ENCODE measurements at places on chromosomes 16 and 17.

- no peak for DNase-seq
These were observed 2.9 kb downstream of the CCDC42 start for GRCh38 chr17:8741771-8742170.

DNA sequence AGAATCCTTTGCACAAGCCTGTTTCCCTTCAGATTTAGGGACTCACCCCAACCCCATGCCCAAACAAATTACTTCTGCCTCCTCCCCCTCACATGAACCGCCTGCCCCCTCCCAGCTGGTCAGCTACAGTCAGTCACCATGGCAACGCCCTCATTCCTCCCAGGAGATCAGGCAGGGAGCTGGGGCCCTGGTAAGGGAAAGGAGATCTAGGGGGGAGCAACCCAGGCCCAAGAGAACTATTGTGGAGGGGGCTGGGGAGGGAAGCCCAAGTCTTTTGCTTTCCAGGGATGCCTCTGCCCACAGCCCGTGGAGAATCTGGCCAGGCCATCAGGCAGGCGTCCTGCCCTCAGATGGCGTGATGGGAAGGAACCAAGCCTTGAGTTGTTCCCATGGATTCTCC lies 2.8 kb downstream of the FAM171A2 start:
- DNase-seq = no peak

GRCh38 chr16:79154086-79154485 lies 446.5 kb downstream of the MAF start:
- no peak for DNase-seq

GRCh38 chr17:5798094-5798493 lies 213.8 kb upstream of the NLRP1 start:
- no peak for DNase-seq

DNA sequence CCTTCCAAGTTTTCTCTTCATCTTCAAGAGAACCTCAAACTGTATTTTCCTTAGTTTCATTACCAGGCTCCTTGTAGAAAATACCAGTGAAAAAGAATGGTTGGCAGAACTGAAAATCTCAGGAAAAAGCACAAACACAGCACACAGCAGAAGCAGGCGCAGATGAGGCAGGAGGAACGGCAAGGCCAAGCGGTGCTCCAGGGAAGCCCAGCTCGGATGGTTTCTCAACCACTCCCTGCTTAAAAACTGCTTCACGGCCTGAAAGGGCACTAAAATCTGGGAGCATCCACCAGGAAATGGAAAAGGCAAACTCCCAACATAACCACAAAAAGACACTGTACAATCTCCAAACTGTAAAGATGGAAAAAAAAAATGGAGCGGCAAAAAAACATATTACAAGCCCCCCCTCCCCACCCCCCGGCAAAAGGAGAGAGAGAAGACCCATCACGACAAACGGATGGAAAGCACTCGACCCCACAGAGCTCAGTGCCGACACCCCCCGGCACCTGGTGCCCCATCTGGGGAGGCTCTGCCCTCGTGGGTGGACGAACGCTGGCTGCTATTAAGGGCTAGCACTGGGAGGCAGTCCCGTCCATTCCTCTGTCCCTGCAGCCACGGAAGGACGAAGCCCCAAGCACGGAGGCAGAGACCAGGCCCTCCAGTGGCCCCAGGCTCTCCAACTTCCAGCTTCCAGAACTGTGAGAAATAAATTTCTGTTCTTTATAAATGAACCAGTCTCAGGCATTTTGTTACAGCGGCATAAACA lies 127.5 kb downstream of the ZNF778 start:
- no peak for DNase-seq

GRCh38 chr16:68909099-68909733 lies 65.9 kb downstream of the TANGO6 start:
- DNase-seq = no peak

GRCh38 chr16:82523815-82524214 lies 103.0 kb upstream of the CDH13 start:
- DNase-seq = no peak

DNA sequence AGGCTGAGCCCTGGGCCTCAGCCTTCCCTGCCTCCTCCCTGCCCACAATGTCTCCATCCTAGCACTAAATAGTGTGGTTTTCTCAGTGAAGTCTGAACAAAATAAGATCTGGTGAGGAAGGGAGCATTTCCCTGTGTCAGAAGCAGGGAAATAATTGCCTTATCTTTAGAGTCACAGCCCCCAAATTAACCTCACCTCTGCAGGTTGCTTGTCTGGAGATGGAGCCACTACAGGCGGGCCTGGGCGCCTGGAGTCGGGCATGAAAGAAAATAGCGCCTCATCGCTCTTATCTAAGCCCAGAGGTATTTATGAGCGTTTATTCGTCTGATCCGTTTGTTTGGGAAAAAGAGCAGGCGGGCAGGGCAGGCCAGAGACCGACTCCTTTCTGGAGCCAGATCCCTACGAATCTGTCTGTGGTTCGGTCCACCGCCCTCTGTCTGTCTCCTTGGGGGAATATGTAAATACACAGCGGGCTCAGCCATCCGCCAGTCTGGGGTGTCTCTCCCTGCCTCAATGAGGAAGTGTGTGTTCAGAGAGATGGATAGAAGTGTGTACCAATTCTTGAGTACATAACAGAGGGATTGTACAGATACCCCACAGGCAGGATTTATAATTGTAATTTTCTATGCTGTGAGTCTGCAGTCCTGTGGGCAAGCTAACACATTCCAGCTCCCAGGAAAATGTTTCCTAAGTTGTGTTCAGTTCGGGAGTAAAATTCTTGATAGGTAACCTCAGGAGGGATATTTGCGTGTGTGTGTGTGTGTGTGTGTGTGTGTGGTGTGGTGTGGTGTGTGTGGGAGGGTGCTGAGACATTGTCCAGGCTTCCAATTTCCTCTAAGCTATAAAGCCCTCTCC lies 4.3 kb downstream of the HOXB6 start:
- no peak for DNase-seq

DNA sequence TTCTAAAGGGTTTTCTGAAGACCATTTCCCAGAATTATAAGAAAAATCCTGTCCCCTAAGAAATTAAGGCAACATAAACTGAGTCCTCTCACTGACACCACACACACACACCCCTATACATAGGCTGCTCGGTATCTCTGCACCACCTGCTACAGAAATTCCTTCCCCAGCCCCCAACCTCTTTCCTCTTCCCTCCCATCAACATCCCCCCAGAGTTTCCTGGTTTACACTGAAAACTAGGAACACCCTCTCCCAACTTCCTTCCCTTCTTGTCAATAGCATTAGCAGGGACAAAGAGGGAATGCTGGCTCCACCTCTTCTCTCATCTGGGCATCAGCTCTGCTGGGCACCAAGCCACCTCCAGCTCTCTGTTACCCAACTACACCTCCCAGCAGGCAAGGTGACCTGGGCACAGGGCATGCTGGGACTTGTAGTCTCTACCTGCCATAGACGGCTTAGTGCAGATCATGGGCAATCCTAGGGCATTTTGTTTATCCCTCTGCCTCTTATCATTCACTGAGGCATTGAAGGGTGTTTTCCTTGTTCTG lies 15.7 kb downstream of the CAVIN1 start:
- DNase-seq = no peak

DNA sequence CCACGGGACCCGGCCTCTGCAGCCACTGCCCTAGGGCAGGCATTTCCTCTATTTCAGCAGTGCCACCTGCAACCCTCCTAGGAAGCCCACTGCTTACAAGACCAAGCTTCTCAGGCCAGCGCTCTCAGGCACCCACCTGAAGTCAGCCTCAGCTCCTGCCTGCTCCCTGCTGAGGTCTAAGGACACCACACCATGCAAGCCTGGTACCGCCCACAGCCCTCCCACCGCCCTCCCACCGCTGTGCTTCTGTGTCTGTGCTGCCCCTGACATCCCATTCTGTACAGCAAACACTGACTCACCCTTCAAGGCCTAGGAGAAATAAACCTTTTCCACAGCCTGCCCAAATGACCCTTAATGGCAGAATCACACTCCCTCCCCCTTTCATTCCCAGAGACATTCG lies 6.3 kb downstream of the CLUH start:
- DNase-seq = no peak

DNA sequence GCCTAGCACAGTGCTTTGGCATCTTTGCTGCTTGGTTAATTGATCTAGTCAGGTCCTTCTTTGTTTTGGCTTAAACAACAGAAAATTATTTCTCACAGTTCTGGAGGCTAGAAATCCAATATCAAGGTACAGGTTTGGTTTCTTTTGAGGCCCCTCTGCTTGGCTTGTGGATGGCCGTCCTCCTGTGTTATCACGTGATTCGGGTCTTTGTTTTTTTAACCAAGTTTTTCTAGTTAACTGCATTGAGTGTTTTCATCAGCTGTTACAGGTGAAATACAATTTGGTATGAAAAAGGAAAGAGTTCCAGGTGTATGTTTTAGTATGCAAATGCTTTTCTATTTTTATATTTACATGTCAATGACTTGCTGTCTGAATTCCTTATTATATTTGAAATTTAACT lies 2.8 kb downstream of the NLK start:
- DNase-seq = no peak

GRCh38 chr17:6910987-6911603 lies 79.6 kb upstream of the TEKT1 start:
- no peak for DNase-seq

DNA sequence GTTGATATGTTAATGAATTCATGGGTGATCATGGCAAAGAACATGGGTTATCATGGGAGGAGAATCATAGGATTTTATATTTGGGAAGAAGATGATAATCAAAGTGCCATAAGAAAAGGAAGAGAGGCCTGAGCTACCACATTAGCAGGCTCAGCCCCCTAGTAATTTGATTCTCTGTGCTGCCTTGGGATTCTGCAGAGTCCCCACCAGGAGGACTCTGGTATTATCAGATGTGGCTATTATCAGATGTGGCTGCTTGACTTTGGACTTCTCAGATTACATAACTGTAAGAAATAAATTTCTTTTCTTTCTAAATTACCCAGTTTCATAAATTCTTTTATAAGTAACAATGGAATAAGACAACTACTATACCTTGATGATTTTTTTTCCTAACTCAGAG lies 137.6 kb downstream of the ITFG1 start:
- DNase-seq = no peak

GRCh38 chr16:52254746-52255145 lies 292.2 kb downstream of the TOX3 start:
- no peak for DNase-seq

GRCh38 chr17:2238432-2239169 lies 65.0 kb downstream of the SMG6 start:
- DNase-seq = no peak

GRCh38 chr17:35577830-35578196 lies 558 bp downstream of the PEX12 start:
- no peak for DNase-seq

DNA sequence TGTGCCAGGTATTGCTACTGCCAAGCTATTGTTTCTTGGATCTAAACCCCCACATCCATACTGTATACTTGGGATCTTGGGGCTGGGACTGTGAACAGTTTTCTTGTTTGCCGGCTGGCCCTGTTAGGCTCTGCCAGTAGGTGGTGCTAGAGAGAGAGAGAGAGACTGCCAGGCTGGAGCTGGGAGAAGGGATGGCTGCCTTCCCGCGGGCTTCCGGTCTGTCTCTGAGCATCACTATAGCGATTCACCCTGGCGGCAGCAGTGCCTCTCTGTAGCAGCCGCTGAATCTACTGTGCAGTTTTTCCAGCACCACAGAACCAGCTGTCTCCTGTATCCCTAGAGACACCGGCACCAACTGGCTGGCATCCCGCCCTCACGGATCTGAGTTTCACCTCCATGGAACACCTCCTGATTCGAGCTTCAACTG lies 201.2 kb downstream of the UTP18 start:
- no peak for DNase-seq

DNA sequence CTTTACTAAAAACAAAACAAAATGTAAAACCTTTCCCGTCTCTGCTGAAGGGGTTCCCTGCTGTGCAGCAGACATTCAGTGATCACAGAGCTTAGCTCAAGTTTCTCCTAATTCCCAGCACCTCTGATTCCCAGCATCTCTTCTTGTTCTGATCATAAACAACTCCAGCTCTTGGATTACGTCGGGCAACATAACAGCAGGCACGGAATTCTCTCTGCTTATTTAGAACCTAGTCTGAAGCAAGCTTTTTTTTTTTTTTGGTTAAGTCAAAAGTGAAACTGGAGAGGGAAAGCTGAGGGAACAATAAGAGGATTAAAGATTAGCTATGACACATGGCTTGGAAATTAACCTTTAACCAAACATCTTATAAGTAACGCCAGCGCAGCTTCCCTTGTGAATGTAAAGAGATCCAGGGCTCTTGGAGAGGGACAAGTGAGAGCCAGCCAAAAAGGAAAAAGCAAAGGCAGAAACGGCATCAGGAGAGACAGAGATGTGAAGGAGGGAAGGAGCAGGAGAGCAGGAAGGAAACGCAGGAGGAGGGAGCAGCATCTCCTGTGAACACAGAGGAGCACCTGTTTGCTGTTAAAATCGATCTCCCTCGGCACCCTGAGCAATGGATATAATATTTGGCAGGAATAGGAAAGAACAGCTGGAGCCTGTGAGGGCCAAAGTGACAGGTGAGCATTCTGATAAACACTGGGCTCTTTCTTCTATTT lies at the start of gene BCO1:
Gene BCO1, plus strand, starts transcription at position 394 of the 716 bp plus-strand sequence. Its CDS starts 220 bp downstream, at position 614.
- no peak for DNase-seq

DNA sequence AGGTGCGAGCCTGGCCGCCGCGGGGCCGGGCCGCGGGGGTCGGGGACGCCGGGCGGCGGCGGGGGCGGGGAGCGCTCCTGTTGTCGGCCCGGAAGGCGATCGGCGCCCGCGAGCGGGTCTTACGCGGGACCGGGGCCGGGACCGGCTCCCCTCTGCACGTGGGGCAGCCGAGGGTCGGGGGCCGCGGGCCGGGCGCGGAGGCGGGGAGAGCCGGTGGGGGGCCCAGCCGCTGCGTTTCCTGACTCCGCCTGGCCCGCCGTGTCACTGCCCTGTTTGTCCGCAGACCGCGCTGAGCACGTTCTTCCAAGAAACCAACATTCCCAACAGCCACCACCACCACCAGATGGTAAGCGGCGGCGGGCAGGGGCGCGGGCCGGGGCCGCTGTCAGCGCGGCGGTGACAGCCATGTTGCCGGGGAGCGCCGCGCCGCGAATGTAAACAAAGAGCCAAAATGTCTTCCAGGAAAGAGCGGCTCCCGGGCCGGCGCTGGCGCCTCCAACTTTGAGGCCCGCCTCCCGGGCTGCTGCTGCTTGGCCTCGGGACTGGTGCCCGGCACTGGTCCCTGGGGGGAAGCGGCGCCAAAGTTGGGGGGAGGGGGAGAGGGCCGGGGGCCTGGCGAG lies 586 bp downstream of the UBALD2 start:
- DNase-seq = no peak

- no peak for DNase-seq
These were observed 347.7 kb upstream of the CDH8 start for GRCh38 chr16:62383941-62384340.

- no peak for DNase-seq
These were observed 204.2 kb downstream of the NTN1 start for GRCh38 chr17:9225305-9226101.
